HT1080 (cell line): ENCODE measurements at places on chromosomes 11 and 22. TPM values are rescaled to one million over a fixed set of nuclear protein-coding genes. Genes with fewer than 3 reads are reported as not detected.

The FADS1 gene
- total RNA-seq, result 103 and 108 TPM in 2 replicates

The CASP12 gene
- total RNA-seq, result not detected in 2 replicates

The DNAJB13 gene
- total RNA-seq, result 0.07 and 0.13 TPM in 2 replicates

GRCh38 chr11:64850979-64851567, 6.6 kb upstream of the CDC42BPG start:
- no peak for DNase-seq

DNA sequence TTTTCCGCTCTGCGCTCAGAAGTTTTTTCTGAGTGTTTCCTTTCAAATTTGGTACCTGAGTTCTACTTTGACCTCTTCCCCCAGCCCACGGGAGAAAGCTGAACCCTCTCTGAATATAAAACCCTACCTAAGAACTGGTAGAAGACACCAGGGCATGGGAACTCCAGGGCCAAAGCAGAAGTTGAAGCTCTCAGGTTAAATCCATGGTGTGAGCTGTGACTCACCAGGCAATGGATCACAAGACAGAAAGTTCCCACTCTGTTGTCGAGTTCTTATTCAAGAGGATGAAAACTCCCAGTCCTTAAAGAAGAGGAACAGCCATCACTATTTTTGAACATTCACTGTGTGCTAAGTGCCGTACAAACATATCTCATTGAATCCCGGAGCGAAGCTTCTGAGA, 8.9 kb downstream of the TMEM218 start:
- DNase-seq, result no peak

DNA sequence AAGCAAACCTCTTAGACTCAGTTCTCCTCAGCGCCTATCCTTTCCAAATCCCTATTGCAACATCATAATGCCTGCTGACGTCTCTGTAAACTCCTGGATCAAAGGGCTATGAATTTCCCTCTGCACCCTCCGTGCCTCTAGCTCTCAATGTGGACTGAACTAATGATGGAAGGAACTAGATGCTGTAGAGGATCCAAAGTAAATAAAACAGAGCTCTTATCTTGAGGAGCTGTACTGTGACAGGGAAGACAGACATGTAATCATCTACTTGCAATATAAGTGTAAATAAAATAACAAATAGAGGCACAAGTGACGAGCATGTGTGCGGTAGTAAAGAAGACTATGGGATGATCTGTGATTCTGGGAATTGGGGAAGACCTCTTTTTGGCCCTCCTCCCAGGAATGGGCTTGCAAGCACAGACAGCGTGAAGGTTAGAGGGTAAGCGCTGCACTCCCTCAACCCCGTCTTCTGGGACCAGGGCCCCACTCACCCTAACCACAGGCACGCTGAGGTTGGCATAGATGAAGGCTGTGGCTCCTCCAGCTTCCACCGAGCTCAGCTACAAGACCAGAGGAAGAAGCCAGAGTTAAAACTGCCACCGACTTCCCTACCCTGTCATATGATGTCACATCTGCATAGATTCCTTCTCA, 42.2 kb downstream of the P4HA3 start:
- DNase-seq, result peak; percentile 18

DNA sequence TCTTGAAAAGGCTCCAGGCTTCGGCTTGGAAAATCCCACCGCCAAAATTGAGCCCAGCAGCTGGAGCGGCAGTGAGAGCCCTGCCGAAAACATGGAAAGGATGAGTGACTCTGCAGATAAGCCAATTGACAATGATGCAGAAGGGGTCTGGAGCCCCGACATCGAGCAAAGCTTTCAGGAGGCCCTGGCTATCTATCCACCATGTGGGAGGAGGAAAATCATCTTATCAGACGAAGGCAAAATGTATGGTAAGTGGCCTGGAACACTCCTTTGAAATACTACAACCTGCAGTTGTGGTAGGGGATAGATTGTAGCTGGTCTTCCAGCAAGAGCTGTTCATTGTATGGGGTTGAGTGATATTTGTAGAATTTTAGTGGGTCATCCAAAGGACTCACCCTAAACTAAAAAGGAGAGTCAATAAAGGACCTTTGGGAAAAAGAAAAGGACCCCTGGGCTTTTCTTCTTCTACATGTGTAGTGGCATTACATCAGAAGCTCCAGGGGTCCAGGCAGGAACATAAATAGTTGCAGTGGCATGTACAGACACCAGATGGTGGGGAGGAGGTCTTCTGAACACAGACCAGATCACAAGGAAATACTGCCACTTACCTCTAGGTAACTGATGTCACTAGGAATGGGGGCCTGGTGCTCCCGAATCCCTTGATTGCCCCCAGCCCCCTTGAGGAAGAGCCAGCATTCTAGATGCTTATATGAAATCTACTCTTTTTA, 90.1 kb downstream of the TEAD1 start:
- no peak for DNase-seq

DNA sequence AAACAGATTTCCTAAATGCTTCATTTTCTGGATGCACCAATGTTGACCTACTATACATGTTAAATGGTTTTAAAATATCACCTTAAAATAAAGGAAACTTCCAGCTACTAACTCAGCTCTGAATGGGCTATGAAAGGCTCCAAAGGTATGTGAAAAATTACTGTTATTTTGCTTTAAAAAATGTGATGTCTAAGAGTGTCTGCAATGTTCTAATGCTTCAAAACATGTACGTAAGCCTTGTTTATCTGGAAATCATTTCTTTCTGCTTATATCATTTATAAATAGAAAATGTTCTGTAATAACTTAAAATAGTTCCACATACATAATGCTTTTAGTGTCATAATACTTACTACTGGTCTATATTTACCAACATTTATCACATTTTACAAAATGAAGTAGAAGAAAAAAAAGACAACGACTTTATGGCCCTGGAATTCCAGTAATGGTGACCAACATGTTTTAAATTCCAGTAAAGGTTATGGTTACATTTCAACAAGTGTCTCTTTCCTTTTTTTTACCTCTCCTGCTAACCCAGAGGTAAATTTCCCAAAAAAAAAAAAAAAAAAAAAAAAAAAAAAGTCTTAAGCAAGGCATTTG, 2.5 kb downstream of the BDNF start:
- DNase-seq, result no peak

DNA sequence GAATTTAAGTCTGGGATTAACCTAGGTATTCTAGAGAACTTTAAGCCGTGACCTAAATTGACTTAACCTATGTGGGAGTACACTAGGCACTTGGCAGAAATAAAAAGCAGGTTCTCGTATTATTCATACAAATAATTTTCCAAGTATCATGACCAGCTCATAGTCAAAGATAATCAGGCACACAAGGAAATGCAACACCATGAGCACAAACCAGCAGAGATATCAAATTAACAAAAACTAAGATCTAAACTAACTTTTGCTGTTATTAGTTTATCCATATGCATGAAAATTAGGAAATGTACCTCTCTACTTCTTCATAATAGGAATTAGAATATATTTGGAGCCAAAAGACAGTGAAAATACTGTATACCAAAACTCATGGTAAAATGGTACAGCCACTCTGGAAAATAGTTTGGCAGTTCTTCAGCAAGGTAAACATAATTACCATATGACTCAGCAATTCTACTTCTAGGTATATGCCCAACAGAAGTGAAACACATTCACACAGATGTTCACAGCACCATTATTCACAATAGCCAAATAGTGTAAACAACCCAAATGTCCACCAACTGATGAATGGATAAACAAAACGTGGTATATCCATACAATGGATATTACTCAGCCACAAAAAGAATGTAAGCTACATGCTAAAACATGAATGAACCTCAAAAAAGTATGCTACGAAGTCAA, 154.1 kb downstream of the ENTHD1 start:
- DNase-seq, result no peak

GRCh38 chr11:70651031-70651430, 252.7 kb downstream of the CTTN start:
- DNase-seq, result no peak

GRCh38 chr11:45423036-45423435, 136.9 kb upstream of the SYT13 start:
- no peak for DNase-seq

GRCh38 chr11:67369801-67370284, 3.6 kb downstream of the CLCF1 start:
- no peak for DNase-seq

DNA sequence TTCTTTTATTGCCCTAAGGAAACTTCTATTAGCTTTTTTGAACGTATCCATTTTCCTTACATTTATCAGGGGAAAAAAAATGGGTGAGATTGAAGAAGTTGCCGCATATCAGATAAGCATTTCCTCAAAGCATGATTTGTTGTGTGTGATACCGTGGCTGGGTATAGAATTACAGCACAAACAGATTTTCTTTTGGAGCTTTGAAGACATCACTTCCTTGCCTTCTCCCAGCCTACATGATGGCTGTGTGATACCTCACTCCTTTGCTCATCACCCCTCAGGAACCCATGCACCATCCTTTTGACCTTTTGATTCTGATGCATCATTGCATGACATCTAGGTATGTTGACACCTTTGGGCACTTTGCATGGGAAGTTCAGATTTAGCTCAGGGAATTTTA, 1155.3 kb downstream of the BRD1 start:
- DNase-seq, result no peak
